NCI-H345 (cell line): ENCODE measurements at places on chromosomes 5 and 9.

DNA sequence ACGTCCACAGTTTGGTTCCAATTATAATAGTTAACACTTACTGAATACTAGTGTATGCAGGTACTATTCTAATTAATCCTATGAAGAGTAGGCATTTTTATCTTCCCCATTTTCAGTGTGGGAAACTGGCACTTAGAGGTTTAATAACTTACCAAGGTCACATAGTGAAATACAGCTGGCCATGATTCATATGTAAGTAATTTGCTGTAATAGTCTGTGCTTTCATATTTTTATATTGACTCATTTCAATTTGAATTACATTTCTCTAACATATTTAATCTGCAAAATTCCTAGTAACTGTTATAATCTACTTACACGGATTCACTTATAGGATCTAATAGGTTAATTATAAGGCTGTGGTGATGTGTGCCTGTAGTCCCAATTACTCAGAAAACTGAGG lies 19.4 kb downstream of the CCNH start:
- DNase-seq: no peak

GRCh38 chr5:67052034-67052433 lies 144.6 kb downstream of the CD180 start:
- DNase-seq: no peak

DNA sequence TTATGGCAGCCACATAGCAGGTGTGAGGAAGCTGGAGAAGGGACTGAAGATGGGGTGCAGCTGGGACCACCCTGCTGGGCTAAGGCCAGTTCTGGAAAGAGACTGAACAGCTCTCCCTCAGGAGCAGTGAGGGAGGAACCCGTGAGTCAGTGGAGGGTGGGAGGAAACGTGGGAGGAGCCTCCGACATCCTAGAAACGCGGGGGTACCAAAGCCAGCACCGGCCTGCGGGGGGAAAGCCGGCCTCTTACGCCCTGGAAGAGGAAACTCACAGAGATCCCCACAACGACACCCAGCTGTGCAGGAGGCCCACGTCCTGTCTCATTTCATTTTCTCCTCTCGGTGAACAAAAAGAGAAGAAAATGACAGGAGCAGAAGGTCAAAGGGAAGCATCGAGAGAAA lies 185.8 kb upstream of the IRX4 start:
- DNase-seq: no peak

DNA sequence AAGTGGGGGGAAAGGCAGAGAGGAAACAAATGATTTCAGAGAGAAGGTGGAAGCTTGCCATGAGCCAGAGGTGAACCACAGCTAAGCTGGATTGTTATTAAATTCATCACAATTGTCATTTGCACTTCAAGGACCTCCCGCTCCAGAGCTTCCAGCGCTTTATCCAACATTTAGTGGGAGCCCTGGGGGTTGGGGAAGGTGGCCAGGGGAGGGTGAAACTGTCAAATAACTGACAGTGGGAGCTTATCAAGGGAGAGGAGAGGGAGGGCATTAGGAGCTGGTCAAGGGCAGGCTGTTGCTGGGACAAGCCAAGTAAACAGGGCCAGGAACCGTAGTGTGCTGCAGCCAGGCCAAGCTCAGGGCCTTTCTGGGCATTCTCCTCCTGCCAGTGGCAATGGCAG lies 71.5 kb downstream of the SIL1 start:
- no peak for DNase-seq

GRCh38 chr9:90485028-90485427 lies 157.6 kb downstream of the DIRAS2 start:
- DNase-seq: no peak
